Cortex of kidney (tissue), 1 donor: ENCODE measurements at places on chromosomes 5 and 9.

- DNase-seq, result no peak
Measured at GRCh38 chr9:112184946-112185345, 9.8 kb upstream of the SUSD1 start.

DNA sequence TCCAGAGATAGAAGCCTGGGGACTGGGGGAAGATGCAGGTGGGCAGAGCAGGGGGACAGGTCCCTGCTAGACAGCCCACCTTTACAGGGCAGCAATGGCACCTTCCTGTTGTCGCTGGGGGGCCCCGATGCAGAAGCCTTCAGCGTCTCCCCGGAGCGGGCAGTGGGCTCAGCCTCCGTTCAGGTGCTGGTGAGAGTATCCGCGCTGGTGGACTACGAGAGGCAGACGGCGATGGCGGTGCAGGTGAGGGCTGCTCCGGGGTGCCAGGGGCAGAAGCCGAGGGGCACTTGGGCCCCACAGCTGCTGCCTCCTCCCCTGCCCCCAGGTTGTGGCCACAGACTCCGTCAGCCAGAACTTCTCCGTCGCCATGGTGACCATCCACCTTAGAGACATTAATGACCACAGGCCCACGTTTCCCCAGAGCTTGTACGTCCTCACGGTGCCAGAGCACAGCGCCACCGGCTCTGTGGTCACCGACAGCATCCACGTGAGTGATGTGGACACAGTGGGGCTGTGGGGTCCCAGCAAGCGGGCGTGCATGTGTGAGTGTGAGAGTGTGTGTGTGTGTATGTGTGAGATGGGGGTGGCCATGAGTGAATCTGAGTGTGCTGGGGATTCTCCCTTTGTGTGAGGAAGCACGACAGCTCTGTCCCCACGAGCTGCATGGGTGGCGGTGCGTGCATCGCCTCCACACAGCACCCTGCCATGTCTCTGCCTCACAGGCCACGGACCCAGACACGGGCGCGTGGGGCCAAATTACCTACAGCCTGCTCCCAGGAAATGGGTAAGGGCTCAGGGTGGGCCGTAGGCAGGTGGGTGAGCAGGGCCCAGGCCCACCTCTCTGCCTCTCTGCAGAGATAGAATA is 28.4 kb downstream of the CDHR2 start:
- DNase-seq, result no peak

GRCh38 chr9:33161011-33161588 is 6.0 kb downstream of the B4GALT1 start:
- no peak for DNase-seq

- no peak for DNase-seq
Measured at GRCh38 chr9:89884356-89885083, 279.7 kb downstream of the GADD45G start.

DNA sequence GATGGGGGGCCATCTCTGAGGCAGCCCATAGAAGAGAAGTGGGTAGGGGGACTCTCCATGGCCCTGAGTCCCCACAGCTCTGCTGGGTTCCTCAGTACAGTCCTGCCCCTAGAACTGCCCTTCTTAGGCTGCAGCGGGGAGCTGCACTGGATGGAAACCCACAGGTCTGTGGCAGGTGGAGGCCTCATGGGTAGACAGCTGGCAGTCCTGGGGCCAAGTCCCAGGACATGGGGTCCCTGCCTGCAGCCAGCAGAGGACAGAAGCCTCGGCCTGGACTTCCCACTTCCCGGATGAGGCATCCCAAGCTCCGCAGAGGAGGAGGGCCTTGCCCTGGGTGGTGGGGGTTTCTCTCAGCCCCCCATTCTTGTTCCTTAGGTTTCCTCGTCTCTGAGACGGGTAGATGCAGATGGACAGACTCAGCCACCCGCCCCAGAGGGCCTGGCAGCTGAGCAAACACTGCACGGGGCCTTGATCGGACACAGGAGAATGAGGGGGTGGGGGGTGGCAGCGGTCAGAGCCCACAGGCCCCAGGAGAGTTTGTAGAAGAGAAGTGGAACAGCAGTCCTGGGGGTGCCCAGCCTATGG is 153.8 kb downstream of the C9orf50 start:
- DNase-seq, result no peak

DNA sequence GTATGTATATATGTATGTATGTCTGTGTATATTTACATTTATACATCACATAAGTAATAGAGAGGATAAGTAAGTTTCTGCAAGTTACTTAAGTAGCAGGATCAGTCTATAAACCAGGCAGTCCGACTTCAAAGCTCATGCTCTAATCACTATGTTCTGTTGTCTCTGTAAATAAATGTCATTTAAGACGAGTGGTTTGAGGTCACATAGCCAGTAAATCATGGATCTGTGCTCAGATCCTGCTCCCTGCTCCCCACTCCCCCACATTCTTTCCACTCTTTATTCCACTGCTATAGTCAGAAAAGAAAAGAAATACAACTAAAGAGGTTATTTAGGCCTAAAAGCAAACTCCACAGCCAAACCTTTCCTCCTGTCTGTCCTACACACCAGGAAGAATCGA is 90.4 kb downstream of the SERINC5 start:
- no peak for DNase-seq

DNA sequence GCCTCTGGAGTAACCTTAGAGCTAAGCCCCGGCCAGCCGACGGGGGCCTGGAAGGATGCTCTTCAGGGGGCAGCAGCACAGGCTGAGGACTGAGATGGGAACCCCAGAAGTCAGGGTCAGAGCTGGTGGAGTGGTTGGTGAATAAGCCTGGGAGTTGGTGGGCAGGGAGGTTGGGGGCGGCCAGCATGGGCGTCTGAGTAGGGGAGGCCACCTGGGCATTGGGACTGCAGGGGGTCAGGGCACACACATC is 14.4 kb downstream of the NINJ1 start:
- DNase-seq, result no peak

- DNase-seq, result no peak
Measured at GRCh38 chr5:72363166-72363802, 43.1 kb downstream of the PTCD2 start.

DNA sequence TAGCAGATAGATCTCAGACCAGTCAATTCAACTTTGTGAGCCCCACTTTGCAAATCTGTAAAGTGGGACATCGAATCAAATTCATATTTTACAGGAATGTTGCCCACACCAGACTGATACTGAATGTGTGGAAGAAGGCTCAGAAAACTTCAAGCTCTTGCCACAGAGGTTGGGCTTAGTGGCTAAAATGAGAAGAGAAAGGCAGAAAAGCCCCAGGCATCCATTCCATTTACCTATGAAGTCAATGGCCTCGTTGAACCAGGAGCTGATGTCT is 1.7 kb downstream of the DUSP1 start:
- no peak for DNase-seq

GRCh38 chr9:93890436-93890935 is 64.7 kb downstream of the BARX1 start:
- no peak for DNase-seq

DNA sequence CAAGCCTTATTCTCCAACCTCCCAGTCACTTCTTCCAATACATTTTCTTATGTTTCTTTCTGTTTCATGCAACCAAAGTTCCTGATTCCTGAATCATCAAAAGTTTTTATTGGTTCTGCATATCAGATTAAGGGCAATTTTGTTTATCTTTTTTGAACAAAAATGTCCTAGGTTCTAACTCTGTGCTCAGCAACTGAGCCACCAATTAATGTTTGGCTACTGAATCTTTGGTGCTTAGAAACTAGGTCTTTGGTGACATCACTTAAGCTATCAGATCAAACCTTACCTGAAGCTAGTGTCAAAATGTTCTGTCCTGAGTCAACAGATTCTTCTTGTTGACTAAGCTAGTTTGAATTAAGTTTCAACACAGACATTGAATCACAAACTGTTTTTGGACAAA is 56.1 kb downstream of the FGF18 start:
- no peak for DNase-seq

DNA sequence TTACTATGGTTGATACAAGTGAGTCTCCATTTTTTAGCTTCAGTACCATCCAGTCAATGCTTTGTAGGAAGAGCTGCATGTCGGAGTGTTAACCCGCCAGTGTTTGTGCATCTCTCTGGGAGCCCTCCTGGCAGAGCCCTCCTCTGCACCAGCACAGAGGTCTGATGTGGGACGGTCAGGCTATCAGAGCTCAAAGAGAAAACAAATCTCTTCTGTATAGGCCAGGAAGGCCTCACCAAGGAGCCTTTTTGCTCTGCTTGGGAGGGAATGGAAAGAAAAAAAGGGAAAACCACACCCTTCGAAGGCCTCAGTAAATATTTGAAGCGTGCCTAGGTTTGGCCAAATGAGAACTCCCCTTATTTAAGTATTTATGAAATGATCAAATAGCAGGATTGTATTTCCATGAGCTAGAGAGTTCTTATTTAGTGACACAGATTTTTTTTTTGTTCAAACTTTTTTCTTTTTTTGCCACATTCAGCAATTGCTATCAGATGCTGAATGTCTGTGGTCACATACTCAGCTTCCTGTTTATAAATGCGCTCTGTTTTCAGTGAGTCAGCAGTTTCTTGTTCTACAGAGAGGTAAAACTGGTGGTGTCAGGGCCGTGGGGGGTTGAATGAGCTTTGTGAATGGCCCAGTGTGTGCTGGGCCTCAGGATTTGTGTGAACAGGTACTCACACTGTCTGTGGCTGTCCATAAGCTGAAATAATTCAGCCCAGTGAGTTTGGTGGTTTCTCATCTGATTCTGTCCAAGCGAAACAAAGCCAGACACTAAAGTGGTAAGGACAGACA is 226.6 kb downstream of the SNX18 start:
- no peak for DNase-seq

DNA sequence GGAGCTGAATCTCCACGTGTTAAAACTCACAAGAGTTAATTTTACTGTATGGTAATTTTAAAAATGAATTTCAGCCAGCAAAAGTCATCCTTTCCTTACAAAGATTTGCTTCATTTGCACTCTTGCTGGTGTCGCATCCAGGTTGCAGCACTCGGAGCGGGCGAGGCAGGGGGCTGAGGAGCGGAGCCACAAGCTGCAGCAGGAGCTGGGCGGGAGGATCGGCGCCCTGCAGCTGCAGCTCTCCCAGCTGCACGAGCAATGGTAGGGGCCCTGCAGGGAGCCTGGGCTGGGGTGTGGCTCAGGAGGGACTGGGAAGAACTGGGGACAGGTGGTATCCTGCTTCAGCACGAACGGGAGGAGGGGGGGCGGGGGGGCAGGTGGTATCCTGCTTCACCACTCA is 27.1 kb downstream of the HNRNPH1 start:
- no peak for DNase-seq

DNA sequence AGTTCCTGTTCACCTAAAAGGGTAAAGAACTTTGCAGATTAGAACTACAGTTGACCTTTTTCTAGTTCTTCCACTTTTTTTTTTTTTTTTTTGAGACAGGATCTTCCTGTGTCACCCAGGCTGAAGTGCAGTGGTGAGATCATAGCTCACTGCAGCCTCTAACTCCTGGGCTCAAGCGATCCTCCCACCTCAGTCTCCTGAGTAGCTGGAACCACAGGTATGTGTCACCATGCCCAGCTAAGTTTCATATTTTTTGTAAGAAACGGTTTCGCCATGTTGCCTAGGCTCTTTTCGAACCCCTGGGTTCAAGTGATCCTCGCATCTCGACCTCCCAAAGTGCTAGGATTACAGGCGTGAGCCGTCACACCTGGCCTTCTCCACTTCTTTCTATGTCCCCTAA is 39.7 kb upstream of the TNFAIP8 start:
- DNase-seq, result no peak
